CD4-positive, alpha-beta T cell treated with Interleukin-6 at 100 ng/mL for 8 hours (primary cell): ENCODE measurements at places on chromosomes 4 and X.
A peak's percentile ranks its signal among the peaks of the same experiment; 100 is the strongest.

- DNase-seq = no peak
Observed at GRCh38 chrX:78378476-78379115, 51.2 kb upstream of the CYSLTR1 start.

GRCh38 chrX:68199062-68199848 lies 234.0 kb downstream of the OPHN1 start:
- DNase-seq = no peak

- DNase-seq = no peak
Observed at GRCh38 chr4:13059019-13059418, 425.1 kb downstream of the RAB28 start.

DNA sequence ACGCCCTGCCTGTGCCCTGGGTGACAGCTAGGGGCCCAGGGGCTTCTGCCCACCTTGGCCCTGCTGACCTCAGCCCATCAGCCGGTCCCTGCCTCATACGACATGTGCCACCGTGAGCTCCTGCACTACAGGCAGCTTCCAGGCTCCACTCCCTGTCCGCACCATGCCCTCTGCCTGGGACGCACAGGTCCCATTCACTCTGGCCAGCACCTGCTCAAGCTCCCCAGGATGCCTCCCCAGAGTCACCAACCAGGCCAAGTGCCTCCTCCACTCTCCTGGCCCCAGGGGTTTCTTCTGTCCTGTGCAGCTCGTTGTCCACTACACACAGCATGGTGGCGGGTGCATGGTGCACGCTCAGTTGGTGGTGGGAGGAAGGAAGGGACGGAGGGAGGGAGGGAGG lies 20.2 kb upstream of the MRFAP1 start:
- DNase-seq = no peak

DNA sequence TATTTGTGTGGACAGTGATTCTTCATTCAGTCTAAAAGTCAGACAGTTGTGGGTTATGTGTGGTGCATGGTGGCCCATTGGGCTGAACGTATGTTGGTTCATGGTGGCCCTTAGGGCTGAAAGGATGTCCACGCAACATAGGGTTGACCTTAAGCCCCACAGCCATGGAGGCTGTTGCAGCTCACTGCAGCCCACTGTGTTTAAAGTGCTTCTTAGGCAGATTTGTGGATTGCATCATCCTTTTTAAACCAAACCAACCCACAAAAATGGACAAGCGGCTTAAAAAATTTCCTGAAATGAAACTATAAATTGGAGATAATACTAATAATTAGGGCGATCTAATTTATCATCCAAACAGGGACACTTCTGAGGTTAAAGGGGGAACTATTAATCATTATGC lies 219.0 kb upstream of the GATB start:
- DNase-seq = no peak

GRCh38 chr4:8269535-8270417 lies at the start of gene HTRA3:
HTRA3 (plus strand) TSS chr4:8269754; CDS start chr4:8269969, 215 bp downstream.
- no peak for DNase-seq

- DNase-seq = no peak
Observed at GRCh38 chr4:127580891-127581290, 51.9 kb upstream of the INTU start.

GRCh38 chr4:55609393-55609866 lies 17.4 kb upstream of the PDCL2 start:
- no peak for DNase-seq

- DNase-seq = no peak
Observed at GRCh38 chr4:73864365-73864764, 4.8 kb upstream of the CXCL1 start.

- DNase-seq = no peak
Observed at GRCh38 chr4:53380221-53380620, 2.8 kb downstream of the FIP1L1 start.

GRCh38 chrX:18146954-18147353 lies 73.7 kb downstream of the BEND2 start:
- no peak for DNase-seq

DNA sequence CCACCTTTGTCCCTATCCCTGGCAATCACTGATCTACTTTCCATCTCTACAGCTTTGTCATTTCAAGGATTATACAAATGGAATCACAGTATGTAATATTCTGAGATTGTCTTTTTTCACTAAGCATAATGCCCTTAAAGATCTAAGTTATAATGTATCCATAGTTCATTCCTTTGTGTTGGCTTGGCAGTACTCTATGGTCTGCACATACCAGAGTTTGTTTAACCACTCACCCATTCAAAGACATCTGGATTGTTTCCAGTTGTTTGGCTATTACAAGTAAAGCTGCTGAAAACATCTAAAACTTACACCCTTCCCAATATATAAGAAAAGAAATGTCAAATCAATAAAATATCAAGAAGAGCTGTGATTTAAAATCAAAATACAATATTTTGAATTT lies 26.0 kb upstream of the AWAT1 start:
- no peak for DNase-seq

GRCh38 chr4:156692016-156692415 lies 279.6 kb downstream of the PDGFC start:
- no peak for DNase-seq

GRCh38 chr4:6179362-6179761 lies 21.0 kb downstream of the JAKMIP1 start:
- DNase-seq = no peak

DNA sequence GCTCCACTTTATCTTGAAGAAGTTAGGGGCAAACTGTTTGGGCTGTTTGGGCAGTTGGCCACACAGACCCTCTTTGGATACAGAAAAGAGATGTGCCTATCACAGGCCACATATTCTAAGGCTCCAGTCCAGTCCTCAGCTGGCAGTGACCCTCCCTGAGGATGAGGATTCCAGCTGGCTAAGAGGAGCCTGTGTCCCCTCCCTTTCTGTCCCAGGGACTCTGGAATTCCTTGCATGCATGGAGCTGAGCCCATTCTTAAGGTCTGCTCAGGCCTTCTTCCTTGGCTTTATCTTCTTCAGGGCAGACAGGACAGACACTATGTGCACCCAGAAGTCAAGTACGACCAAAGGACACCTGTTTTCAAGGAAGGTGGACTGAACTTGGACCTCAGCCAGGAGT lies 23.8 kb upstream of the GK2 start:
- DNase-seq = no peak

GRCh38 chr4:174561560-174561959 lies 39.3 kb upstream of the HPGD start:
- no peak for DNase-seq

GRCh38 chr4:89755220-89755619 lies 81.7 kb downstream of the SNCA start:
- DNase-seq = no peak

DNA sequence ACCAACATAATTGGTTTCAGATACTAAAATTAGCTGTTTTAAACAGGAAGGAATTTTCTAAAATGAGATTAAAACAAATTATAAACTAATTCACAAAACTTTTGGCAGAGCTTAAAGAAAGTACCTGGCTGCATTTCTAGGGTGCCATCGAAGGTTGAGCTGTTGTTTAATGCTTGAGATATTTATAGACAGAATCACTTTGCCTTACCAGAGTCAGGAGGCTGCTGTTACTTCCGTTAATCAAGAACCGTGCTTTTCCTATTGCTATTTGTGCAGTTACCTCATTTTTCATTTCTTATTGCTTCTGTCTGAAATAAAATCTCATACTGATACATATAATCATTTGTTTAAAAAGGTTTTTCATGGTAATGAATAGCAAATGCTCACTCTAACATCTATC lies 242.9 kb downstream of the TECRL start:
- no peak for DNase-seq

DNA sequence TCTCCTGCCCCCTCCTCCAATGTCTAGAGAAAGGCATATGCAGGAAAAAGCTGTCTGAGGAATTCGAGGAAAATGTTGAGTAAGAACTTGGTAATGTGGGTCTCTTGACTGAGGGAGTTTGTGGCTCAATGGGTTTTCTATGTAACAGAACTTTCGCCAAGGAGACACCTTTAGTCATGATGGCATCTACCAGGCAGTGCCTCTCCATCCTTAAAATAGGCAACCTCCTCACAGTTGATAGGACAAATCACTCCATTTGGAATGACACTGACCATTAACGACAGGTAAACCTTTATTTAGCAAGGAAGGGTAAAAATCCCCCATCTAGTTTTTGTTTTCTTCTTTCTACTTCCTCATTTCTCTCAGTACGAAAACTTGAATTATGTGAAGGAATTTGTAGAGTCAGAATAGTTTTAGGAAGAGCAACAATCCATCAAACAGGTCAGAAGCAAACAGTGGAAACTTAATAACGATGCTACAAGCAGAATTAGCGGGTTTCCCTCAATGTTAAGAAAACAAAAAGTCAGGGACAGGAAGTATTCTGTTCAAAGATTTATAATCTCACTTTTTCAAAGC lies 2.7 kb downstream of the GSX2 start:
- no peak for DNase-seq

GRCh38 chrX:148582353-148582752 lies 81.9 kb downstream of the AFF2 start:
- no peak for DNase-seq

DNA sequence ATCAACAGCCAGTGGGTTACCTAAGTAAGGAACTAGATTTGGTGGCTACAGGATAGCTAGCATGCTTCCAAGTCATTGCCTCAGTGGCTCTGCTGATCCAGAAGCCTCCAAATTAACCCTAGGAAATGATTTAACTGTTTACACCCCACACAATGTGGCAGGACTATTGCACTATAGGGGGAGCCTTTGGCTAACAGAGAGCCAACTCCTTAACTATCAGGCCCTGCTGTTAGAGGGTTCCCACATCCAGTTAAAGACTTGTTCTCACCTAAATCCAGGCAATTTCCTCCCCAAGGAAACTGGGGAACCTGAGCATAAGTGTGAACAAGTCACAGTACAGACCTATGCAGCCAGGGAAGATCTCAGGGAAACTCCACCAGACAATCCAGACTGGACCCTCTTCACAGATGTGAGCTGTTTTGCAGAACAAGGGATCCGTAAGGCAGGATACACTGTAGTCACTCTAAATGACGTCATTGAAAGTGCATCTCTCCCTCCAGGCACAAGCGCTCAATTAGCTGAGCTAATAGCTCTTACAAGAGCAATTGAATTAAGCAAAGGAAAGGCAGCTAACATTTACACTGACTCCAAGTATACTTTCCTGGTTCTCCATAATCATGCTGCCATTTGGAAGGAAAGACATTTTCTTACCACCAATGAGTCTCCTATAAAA lies 185.3 kb upstream of the SPOCK3 start:
- DNase-seq = no peak

DNA sequence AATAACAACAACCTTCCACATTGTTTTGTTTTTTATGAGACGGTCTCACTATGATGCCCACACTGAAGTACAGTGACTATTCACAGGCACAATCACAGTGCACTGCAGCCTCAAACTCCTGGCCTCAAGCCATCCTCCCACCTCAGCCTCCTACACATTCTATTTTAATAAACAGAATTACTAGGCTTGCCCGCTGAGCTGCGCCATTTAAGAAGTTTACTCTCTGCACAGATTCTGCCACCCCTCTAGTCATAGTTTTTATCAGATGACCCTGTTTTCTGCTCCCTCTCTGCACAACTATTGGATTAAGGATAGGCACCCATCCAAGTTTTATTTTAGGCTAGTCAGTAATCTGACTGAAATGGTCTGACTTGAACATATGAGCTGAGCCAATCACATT lies 11.3 kb upstream of the COX18 start:
- no peak for DNase-seq

GRCh38 chr4:8188743-8189550 lies 10.1 kb upstream of the SH3TC1 start:
- no peak for DNase-seq

DNA sequence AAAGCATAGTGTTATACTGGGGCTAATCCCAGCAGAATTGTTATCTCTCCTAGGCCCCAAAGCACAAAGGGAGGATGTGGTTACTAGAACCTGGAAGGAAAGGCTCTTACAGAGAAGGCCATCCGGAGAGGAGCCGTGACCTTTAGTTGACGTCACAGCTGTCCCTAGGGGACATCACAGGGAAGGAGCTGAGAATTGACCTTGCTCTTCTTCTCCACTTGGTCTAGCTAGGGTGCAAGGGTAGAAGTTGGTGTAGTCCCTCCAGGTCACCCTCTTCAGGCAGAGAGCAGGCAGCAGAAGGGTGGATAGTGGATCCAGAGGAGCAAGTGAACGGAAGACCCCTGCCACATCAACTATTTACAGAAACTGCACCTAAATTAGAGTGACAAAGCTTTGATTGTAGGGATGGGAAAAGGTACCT lies 22.8 kb upstream of the FGF2 start:
- no peak for DNase-seq

DNA sequence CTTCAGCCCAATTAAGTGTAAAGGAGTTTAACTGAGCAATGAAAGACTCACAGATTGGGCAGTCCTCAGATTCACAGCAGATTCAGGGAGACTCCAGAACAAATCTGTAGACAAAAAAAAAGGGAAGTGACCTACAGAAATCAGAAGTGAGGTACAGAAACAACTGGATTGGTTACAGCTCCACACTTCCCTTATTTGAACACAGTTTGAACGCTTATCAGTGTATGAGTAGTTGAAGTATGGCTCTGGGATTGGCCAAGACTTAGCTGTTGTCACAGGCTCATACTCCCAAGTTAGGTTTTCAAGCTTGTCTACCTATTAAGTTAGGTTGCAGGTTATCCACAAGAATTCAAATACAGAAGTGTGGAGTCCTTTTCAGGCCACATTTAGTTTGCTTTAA lies 112.4 kb upstream of the ELOVL6 start:
- DNase-seq = no peak

DNA sequence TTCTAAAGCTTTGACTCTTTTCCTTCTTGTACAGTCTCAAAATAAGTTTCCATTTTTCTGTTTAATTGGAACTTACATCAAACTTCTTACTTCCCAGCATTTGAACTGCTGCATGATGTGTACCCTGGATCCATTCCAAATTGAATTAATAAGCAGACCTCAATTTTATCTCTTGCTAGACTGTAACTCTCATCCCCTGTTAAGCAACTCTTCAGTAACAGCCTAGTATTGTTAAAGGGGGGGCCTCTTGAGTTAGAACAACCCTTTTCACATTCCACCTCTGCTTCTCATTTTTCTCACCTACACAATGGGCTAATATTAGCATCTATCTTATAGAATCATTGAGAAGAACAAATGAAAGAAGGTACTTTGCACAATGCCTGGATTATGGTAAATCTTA lies 169.4 kb downstream of the IL1RAPL1 start:
- no peak for DNase-seq

DNA sequence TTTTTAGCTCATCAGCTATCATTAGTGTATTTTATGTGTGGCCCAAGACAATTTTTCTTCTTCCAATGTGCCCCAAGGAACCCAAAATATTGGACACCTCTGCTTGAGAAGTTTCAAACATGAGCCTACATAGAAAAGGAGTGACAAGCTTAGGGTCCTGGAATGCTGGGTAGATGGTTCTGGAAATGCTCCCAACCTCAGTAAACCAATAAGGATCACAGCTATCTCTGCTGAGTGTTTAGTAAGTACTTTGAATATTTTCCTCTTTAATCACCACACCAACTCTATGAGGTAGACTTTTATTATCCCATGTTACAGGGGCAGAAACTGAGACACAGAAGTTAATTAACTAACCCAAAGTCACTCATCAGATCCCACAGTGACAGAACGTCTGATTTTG lies 164.9 kb upstream of the KLF3 start:
- no peak for DNase-seq

DNA sequence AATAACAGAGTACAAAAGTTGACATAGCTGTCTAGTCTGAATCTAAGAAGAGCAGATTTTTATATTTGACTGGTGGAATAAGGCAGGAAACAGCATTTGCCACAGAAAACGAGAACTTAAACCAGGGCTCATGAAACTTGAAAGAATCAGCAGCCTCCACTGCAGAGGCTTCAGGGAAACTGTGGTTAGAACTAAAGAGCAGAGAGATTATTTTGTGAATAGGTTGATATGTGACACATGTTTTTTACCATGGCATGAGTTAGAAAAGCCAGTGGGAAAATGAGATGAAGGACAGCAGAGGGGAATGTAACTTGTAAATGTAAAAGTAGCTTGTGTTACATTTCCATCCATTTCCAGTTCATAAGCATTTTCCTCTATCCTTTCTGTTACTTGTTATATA lies 63.7 kb upstream of the CAMK2D start:
- DNase-seq = peak; percentile 48
